H9 (cell line): ENCODE measurements at places on chromosomes 7 and 10.

- peak; percentile 86 for DNase-seq
Observed at GRCh38 chr10:100364735-100365391, 17.8 kb downstream of the SCD start.

- peak; percentile 80 for DNase-seq
Observed at GRCh38 chr7:98021588-98022351, 31.8 kb upstream of the OCM2 start.

- DNase-seq, result no peak
Observed at GRCh38 chr7:101108330-101108857, 18.5 kb upstream of the SERPINE1 start.

- no peak for DNase-seq
Observed at GRCh38 chr7:20287317-20287716, 43.4 kb upstream of the ITGB8 start.

- peak; percentile 41 for DNase-seq
Observed at GRCh38 chr7:91940171-91940570, 491 bp upstream of the AKAP9 start.

DNA sequence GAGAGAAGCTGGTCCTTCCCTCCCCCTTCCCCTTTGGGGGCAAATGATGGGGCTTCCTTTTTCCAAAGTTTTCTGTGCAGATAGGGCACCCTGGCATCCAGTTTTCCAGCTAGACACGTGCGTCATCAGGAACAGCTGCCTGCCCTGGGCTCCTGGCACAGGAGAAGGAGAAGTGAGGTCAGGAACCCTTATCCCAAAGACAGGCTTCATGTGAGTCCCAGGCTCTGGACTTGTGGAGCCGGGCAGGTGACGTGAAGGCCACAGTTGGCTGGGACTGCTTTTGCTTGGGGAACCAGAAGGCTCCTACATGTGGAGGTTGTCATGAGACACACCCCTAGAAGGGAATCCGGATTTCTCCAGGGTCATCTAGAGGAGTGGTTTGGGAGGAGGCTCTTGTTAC, 66.5 kb downstream of the RBM20 start:
- no peak for DNase-seq

DNA sequence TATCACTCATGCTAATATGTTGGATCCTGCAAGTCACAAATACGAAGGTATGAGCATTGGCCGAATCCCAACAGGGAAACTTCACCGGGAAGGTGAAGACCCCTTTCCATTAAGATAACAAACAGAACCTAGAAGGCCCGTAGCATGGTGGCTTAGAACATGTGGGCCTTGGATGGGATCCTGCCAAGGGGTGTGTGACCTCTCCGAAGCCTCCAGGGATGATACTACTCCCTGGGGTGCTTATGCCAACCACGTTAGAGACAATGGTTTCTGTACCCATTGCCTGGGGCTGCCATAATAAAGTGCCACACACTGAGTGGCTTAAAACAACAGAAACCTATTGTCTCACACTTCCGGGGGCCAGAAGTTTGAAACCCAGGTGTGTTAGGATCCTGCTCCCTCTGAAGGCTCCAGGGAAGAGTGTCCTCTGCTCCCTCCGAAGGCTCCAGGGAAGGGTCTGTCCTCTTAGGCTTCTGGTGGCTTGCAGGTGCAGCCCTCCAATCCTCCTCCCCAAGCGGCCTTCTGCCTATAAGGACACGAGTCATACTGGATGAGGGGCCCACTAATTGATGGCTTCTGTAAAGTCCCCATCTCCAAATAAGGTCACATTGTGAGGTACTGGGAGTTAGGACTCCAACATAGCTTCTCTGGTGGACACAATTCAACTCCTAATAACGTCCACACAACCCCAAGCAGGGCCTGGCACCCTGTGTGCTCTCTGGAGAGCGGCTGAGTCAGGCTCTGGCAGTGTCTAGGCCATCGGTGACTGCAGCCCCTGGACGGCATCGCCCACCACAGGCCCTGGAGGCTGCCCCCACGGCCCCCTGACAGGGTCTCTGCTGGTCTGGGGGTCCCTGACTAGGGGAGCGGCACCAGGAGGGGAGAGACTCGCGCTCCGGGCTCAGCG, 992 bp upstream of the MGMT start:
- no peak for DNase-seq

DNA sequence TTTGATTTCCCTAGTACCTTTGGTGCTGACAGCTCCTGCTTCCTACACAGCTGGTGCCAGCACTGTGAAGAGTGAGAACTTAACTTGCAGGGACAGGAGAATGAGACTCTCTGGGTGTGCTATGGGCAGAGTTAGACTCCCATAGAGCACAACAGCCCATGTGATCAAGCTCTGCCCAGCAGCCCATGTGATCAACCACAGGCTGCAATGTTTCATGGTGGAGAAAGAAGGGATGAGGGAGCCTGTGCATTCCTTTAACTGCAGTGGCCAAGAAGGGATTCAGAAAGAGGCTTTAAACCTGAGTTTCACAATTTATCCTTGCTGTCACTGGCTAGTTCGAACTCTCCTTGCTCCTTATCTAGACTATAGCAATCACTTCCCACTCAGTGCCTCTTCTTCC, 10.0 kb upstream of the MEST start:
- DNase-seq, result no peak

DNA sequence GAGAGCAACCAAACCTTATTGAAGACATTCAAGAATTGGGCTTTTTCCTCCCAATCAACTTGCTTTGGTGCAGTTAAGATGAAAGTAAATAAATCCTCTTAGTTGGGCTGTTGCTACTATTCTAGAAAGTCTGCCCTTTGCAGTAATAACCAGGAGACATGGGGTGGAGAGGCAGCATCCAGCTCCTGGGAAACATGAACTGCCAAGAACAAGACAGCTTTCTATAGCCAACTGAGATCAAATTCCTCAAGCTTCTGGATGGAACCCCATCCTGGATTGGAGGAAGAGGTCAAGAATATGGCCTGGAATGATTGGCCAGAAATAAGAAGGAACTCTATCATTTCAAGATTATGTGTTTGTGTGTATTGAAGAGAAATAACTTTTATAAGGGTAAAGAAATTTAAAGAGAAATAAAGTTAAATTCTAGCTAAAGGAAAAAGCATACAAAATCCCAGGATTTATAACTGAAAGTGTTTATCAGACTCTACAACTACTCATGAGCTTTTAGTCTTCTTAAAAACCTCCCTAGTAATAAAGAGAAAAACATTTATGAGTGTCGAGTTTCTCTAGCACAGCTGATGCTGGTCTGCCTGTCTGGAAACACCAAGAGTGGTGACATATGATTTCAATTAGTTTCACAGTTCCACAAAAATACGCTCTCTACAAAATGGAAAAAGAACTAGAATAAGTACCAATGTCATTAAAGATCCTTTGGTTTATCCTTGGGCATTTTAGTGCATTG, 70.1 kb upstream of the COL1A2 start:
- no peak for DNase-seq

DNA sequence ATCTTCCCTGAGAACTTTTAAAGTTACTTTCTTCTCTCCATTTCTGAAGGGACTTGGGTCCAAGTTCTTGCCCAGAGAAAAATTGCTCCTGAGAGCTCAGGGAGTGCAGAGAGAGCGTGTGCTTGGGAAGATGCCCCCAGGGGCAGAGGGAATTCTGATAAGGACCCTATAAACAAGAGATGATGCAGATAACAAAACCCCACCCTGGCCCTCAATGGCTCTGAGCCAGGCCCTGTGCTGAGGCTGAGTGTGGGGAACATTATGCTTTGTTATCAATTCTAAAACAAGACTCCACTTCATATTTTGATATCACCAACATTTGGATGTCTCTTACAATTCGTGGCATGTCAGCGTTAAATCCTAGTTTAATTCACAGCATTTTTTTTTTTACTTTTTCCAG, 34.4 kb upstream of the HABP2 start:
- no peak for DNase-seq

- no peak for DNase-seq
Observed at GRCh38 chr7:44629829-44630522, 23.5 kb downstream of the OGDH start.

- no peak for DNase-seq
Observed at GRCh38 chr7:70215491-70215890, 617.2 kb downstream of the AUTS2 start.
